Psoas muscle (tissue), 8 donors: ENCODE measurements at places on chromosomes 6 and 20. TPM values are rescaled to one million over a fixed set of nuclear protein-coding genes. Genes with fewer than 3 reads are reported as not detected.

Gene TTLL9
- polyA plus RNA-seq: 0.01 TPM

Gene MOG
- not detected for polyA plus RNA-seq

Gene MUC21
- polyA plus RNA-seq: 0.07 TPM

Gene CTNNBL1
- 39.7 TPM for polyA plus RNA-seq

Gene SYNGAP1
- polyA plus RNA-seq: 0.70 TPM
